ENCODE measurements at places on chromosomes 16 and 17. TPM values are rescaled to one million over a fixed set of nuclear protein-coding genes. Genes with fewer than 3 reads are reported as not detected.

DNA sequence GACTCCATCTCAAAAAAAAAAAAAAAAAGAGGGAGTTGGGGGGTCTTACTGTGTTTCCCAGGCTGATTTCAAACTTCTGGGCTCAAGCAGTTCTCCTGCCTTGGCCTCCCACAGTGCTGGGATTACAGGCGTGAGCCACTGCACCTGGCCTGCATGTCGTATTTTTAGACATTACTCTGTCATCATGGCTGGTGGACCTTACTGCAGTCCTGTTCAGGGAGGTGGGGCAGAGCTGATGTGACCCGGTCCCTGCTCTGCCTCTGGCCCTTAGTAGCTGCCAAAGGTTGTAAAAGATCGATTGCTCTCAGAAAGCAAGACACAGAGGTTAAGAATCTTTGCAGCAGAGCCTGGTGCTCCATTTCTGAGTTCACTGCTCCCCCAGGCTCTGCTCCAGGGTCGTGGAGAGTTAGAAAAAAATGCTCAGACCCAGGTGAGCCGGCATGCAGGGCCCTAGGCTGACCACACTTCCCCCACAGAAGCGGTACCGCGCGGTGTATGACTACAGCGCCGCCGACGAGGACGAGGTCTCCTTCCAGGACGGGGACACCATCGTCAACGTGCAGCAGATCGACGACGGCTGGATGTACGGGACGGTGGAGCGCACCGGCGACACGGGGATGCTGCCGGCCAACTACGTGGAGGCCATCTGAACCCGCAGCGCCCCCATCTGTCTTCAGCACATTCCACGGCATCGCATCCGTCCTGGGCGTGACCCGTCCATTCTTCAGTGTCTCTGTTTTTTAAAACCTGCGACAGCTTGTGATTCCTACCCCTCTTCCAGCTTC, 7.1 kb upstream of the LASP1NB start:
- H3K27ac ChIP-seq, result no peak overlapping the region
- H3K27me3 ChIP-seq, result no peaks in the 10 kb centered on the region
- H3K36me3 ChIP-seq, result peaks cover 8% of the 10 kb centered on the region
- no peak overlapping the region for H3K4me3 ChIP-seq
- DNase-seq, result peak; percentile 50

DNA sequence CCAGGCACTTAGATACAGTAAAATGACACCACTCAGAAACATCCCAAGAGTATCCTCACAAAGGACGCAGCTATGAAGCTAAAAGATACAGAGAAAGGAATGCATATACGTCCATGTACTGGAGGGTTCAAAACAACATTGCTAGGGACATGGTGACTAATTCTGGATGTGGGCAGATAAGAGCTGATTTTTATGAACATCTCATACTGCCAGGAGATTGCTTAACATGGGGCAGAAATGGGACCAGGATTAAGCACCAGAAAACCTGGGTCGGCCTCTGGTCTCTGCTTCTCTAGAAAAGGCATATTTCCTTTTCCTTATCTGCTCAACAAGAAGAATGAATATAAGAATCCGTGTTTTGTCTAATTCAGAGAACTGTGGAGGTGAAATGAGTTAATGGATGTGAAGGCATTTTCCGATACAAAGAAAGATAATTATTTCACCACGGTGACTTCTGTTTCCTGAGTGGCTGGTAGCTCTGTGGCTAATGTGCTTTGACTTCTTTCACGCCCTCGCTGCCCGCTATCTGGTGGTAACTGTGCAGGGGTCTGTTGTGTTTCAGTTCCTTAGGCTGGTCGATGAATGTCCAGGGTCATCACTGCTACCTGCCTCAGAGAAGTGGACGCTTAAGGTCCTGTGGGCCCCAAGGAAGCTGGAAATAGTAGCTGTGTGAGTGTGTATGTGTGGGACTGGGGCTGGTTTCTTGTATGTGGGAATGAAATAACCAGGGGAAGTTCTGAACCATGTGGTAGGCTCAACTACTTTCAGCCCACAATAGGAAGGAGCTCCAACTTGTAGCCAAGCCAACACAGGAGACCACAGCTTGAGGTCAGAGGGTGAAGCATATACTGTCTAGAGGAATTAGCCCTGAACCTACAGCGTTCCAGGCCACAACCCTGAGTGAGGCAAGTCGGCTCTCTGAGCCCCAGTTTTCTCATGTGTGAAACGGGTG, 15.8 kb upstream of the CCL5 start:
- no peak overlapping the region for H3K27ac ChIP-seq
- H3K4me3 ChIP-seq, result no peak overlapping the region

- peaks cover 86% of the 10 kb centered on the region for H3K27me3 ChIP-seq
- H3K27ac ChIP-seq, result no peak overlapping the region
- no peaks in the 10 kb centered on the region for H3K36me3 ChIP-seq
- H3K4me1 ChIP-seq, result no peaks in the 10 kb centered on the region
- no peak for DNase-seq
Measured at GRCh38 chr16:86354641-86355513, 155.4 kb upstream of the FOXF1 start.

DNA sequence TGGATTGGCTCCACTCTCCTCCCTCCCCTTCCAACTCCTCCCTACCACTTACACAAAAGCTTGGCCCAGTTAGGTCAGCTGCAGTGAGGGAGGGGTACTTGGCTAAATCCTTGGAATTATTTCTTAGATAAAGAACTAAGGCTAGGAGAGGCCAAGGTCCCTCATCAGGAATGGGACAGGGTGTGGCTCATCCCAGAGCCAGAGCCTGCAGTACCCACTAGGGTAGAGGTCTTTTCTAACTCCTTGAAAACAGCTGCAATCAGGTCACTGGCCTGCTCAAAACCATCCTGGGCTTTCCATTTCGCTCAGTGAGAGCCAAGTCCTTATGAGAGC, 1.9 kb upstream of the SLC46A1 start:
- no peaks in the 10 kb centered on the region for H3K27me3 ChIP-seq
- H3K36me3 ChIP-seq, result no peaks in the 10 kb centered on the region
- no peak for DNase-seq
- no peaks in the 10 kb centered on the region for H3K4me1 ChIP-seq
- H3K4me3 ChIP-seq, result no peak overlapping the region

The SLC2A4 gene
- 3.5 TPM for total RNA-seq

The KRT32 gene
- total RNA-seq, result 0.73 TPM

All from breast epithelium (tissue), 4 donors.